Activated CD4-positive, alpha-beta T cell treated with anti-CD3 and anti-CD28 coated beads for 1 hour (primary cell): ENCODE measurements at places on chromosomes 12 and 14.

- no peak for DNase-seq
Observed at GRCh38 chr12:65195387-65196055, 26.1 kb downstream of the LEMD3 start.

- DNase-seq = no peak
Observed at GRCh38 chr14:90641615-90642243, 174.5 kb downstream of the TTC7B start.

DNA sequence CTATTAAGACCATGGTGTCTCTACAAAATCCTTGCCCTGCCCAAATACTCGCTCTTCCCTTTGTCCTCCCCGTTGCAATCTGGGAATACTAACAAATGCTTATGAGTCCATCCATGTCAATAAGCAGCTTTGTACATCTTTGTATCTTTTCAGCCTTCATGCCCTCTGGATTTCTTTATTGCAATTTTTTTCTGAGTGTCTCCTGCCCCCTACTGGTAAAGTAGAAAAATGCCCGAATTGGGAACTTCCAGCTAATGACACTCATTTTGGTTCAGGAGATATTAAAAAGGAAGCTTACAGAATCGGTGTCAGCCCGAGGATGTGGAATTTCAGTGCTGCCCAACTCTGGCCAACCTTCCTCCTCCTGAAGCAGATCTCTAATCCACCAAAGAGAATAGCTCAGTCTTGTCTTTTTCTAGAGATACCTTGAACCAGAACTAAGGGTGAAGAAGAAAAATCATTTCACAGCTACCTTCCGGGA is 46.0 kb downstream of the SH2B3 start:
- DNase-seq = no peak

- no peak for DNase-seq
Observed at GRCh38 chr12:45305907-45306306, 90.0 kb downstream of the ANO6 start.

- DNase-seq = no peak
Observed at GRCh38 chr12:131384544-131384855, 326.4 kb upstream of the SFSWAP start.
